ENCODE measurements at places on chromosomes 5 and 9. TPM values are rescaled to one million over a fixed set of nuclear protein-coding genes. Genes with fewer than 3 reads are reported as not detected.

Gene ABO
- not detected for total RNA-seq

Gene ATOSB
- total RNA-seq, result 26.5 TPM

Gene PTGDS
- total RNA-seq, result 36.7 TPM

Gene PCDHA2
- total RNA-seq, result 0.17 TPM

Gene PFN3
- total RNA-seq, result not detected

Gene NIPAL4
- not detected for total RNA-seq

Gene ARSI
- 12.1 TPM for total RNA-seq

Gene FAM53C
- total RNA-seq, result 50.3 TPM

Gene IRX1
- not detected for total RNA-seq

Gene POC5
- 7.3 TPM for total RNA-seq

Gene QSOX2
- total RNA-seq, result 12.2 TPM

Gene OR1L8
- total RNA-seq, result not detected

Gene FST
- 73.6 TPM for total RNA-seq

Gene SPATA6L
- total RNA-seq, result 0.15 TPM

Gene P4HA2
- total RNA-seq, result 225 TPM

Gene KIF4B
- 0.15 TPM for total RNA-seq

Gene OGN
- 17.5 TPM for total RNA-seq

Gene TXNDC8
- total RNA-seq, result not detected

Gene NMUR2
- total RNA-seq, result not detected

Gene SFXN1
- total RNA-seq, result 132 TPM

Gene KLHL9
- total RNA-seq, result 48.1 TPM

Gene SH3PXD2B
- total RNA-seq, result 41.2 TPM

Gene ZBTB26
- 3.6 TPM for total RNA-seq

Gene PAM
- total RNA-seq, result 504 TPM

Gene PCDHAC2
- total RNA-seq, result under 0.01 TPM

Gene UQCRQ
- 130 TPM for total RNA-seq

Gene YIPF5
- 137 TPM for total RNA-seq

Gene MED22
- 21.5 TPM for total RNA-seq

Gene TNFSF8
- not detected for total RNA-seq

Gene IL13
- not detected for total RNA-seq

Gene TEX10
- total RNA-seq, result 39.6 TPM

Gene CCDC152
- total RNA-seq, result 5.8 TPM

Gene TLX3
- not detected for total RNA-seq

All from smooth muscle cell of trachea (primary cell).